ENCODE measurements at places on chromosomes 1 and 21.

- no peak for DNase-seq
These were observed 23.4 kb downstream of the MAPKAPK2 start for GRCh38 chr1:206708058-206708457.

- DNase-seq, result peak; percentile 60
These were observed 4.0 kb upstream of the GPR3 start for GRCh38 chr1:27388337-27389005.

GRCh38 chr21:25822981-25823380 is 88.2 kb downstream of the GABPA start:
- no peak for DNase-seq

DNA sequence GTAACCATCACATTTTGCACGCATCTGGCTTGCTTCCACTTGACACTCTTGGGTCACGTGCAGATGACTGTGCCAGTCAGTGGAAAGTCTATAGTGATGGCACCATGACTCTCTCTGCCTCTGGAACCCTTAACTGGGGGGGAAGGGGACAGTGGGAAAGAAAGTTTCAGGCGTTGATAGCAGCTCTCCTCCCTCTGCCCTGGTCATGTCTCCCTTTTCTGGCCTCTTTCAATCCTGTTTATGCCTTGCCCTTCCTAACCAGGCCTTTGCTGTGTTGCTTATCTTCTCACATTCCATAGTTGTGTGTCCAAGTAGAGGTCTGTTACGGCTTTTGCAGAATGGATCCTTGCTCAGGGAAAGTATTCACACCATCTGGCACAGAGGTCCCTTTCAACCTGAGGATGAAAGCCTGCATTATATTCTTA is 93.5 kb downstream of the NRDC start:
- no peak for DNase-seq

- DNase-seq, result no peak
These were observed 227.1 kb downstream of the TOMM20 start for GRCh38 chr1:234901491-234902049.

DNA sequence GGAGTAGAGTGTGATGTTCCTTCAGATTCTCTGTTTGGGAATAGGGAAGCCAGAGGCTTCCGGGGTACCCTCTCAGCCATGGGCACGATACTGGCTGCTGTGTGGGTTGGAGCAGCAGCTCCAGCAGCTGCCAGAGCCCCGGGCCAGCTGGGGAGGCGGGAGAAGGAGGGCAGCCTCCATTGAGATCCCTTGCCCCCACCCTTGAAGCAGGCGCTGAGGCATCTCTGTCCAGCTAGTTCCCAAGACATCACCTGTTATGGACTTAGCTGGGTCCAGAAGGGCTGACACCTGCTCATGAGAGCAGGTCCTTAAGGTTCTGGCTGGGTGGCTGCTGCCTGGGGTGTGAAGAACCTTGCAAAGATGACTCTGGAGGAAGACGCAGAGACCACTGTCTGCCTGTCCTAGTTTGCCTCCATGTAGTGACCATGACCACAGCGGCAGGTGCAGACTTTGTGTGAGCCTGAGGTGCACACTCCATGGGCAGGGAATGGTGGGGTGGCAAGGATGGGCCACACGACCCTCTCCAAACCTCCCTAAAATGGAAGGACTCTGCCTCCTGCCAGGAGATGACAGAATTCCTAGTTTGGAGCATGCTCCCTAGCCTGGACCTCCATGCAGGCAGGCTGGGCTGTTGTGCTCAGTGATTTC is 222.6 kb upstream of the C1orf174 start:
- no peak for DNase-seq

- no peak for DNase-seq
These were observed 35.8 kb downstream of the GREM2 start for GRCh38 chr1:240575981-240576662.

DNA sequence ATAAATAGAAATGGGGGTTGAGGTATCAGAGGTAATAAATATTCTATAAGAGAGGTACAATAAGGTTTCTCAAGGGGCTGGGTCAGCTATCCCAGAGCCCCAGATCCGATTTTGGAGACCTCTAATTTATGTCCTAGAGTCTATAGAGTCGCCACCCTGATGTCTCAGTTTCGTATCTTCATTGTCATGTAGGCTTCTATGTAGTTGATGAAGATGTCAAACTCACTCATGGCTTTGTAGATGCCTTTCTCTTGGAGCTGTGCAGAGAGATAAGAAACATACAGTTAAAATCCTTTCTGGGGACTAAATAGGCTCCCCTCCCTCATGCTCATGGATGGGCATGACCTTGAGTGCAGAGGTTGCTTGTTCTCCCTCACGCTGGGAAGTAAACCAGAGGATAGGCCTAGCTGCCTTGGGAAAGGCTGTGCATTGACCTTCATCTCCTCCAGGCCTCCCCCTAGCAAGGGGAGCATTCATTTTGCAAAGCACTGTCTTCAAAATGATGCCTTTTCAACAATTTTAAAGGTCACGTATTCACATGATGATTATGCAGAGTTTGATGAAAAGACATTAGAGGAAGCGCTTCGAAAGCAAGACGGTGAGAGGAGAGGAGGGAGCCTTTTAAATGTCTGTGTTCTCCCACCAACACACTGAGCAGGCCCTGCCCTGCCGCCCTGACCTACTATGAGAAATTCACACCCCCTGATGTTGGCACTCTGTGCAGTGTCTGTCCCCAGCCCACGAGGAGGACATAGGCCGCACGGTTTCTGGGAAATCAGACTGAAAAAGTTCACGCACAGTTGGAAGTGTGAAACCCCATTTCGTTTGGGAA is 1.9 kb upstream of the IL19 start:
- DNase-seq, result no peak

- DNase-seq, result no peak
These were observed 68.3 kb downstream of the ADARB1 start for GRCh38 chr21:45142469-45143308.

- no peak for DNase-seq
These were observed 88.4 kb downstream of the SDCCAG8 start for GRCh38 chr1:243343970-243344937.

- no peak for DNase-seq
These were observed at the start of gene GPR161 for GRCh38 chr1:168136709-168137514. GPR161 (minus strand) TSS chr1:168136930; CDS start chr1:168104850, 32,080 bp downstream.

Data from activated CD4-positive, alpha-beta T cell treated with anti-CD3 and anti-CD28 coated beads, Interleukin-2, amount 50 U/mL, for 24 hours (primary cell).